ENCODE measurements at places on chromosomes 3 and 15.

DNA sequence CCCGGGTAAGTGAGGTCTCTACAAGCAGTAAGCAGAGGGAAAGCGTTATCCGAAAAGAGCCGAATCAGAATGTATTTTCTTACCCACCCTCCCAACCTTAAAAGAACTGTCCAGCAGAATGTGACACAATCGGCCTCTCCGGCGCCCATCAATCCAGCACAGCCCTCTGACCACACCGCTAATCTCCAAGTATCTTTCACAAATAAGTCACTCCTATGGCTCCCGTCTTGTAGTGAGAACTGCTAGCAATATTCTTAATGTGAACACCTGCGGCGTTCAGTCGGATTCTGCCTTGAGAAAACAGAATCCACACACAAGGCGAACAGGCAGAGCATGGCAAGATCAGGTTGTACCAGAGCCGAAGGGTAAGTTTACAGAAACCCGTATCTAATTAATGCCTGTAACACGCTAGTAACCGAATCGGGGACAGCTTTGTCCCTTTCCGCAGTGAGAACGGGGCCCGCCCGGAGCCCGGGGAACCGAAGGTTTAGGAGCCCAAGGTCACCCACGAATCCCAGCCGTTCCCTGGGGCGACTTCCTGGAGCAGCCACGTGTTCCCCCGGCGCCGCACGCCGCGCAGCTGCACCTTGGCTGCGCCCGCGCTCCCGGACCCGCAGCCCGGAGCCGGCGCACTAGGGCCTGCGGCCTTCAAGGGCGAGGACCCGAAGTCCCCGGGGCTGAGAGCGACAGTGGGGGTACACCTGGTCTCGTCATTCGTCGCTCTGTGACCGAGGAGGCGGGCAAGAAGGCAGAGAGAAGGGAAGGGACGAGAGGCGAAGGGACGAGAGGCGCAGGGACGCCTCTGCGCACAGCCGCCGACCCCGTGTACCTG is 672 bp downstream of the TFRC start:
- DNase-seq, result no peak

DNA sequence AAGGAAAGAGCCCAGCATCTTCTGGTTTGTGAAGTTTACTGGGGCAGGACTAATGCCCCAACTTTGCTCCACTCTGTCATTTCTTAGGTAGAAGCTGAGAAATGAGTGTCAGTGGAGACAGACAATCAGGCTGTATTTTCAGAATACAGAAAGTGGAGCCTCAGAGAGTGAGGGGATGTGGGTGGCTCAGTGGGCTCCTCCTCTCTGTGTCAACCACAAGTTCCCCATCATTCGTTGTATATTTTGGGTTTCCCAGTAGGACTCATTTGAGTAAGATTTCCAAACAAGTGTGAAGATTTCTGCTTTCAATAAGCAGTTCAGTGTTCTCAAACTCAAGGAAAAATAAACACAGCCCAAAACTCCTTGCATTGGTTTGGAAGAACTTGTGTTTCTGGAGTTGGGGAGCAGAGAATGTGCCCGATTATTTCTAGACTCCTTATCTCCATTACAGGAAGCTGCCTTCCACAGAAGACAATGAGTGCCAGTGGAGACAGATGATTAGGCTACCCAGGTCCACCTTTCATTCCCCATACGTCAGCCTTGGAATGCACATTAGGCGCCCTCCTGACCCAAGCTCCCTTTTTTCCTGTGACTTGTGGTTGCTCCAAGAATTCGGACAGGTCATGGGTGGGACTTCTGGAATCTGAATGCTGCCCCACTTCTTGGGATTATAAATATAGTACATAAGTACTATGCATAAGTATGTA is 792.1 kb upstream of the LMCD1 start:
- DNase-seq, result no peak

GRCh38 chr3:125240496-125240895 is 27.9 kb upstream of the SLC12A8 start:
- no peak for DNase-seq

GRCh38 chr15:85737061-85737460 is 57.7 kb downstream of the KLHL25 start:
- no peak for DNase-seq

- DNase-seq, result no peak
These were observed 184.1 kb downstream of the ADAMTSL3 start for GRCh38 chr15:83837945-83838571.

DNA sequence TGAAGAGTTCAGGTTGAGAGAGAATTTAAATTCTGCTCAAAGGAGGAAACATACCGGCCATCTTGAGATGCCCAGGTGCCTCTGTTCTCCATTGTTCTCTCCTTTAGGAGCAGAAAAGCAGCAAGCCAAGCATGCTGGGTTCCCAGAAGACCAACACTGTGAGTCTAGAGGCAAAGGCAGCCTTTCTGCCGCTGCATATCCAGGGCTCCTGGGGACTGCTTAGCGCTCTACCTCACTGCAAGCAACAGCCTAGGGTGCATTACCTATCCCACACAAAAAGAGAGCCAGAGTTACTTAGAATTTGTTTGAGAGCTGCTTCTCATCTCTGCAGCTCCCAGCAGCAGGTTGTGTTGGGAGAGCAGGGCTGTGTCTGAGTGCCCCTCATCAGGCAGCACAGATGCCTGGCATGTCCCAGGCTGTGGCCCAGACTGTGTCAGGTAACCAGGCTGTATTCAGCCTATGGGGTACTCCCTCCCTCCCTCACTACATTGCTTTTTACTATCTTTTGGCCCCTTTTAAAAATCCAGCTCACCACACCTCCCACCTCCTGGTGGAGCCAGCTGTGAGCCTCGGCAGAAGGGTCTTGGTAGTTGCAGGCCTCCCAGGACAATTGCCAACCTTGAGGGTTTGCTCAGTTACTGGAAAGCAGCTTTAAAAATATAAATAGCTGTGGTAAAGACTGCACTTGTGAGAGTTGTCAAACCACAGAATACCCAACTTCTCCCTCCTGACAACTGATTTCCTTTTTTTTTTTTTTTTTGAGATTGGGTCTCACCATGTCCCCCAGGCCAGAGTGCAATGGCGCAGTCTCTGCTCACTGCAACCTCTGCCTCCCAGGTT is 30.2 kb downstream of the BCL2L10 start:
- no peak for DNase-seq

GRCh38 chr3:77298417-77298816 is 258.5 kb downstream of the ROBO2 start:
- no peak for DNase-seq

DNA sequence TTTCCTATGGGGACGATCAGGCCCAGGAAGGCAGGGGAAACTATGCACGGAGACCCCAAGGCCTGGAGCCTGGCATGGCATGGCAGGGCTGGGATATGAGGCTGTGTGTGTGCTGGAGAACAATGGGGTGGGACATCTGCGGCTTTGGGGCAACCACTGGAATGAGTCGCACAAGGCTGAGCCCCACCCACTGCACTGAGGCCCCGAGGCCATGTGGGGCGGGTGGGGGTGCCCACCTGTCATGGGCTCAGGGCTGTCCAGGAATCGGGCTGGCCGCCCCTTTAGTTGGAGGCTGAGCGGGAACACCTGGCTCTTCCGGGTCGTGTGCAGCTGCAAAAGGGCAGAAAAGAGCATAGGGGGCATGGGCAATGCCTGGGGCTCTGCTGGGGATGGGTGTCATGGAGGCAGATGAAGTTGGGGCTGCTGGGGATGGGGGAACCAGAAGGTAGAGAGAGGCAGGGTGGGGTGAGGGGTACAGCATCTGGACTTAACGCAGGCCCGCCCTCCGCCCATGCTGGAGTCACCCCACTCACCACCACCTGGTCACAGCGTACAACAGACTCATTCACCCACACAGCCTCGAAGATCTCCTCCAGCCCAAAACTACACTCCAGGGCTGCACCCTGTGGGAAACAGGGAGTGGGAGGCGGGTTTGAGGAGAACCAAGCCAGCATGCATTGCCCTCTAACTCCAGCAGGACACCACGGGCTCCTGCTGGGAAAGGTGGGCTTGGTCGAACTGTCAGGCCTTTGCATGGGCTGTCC is 31.1 kb downstream of the PLXND1 start:
- no peak for DNase-seq

- DNase-seq, result no peak
These were observed 495.0 kb upstream of the RGMA start for GRCh38 chr15:93583968-93584367.

GRCh38 chr3:188841906-188842305 is 329.9 kb upstream of the TPRG1 start:
- no peak for DNase-seq

GRCh38 chr3:129248286-129248979 is 973 bp upstream of the COPG1 start:
- no peak for DNase-seq

- no peak for DNase-seq
These were observed 831.7 kb downstream of the CADM2 start for GRCh38 chr3:85790445-85791030.

- DNase-seq, result no peak
These were observed 570.0 kb upstream of the NR2F2 start for GRCh38 chr15:95760508-95760907.

GRCh38 chr15:40092979-40093869 is 15.5 kb downstream of the BMF start:
- no peak for DNase-seq

- DNase-seq, result peak; percentile 22
These were observed 16.3 kb downstream of the BMF start for GRCh38 chr15:40092256-40092978.

DNA sequence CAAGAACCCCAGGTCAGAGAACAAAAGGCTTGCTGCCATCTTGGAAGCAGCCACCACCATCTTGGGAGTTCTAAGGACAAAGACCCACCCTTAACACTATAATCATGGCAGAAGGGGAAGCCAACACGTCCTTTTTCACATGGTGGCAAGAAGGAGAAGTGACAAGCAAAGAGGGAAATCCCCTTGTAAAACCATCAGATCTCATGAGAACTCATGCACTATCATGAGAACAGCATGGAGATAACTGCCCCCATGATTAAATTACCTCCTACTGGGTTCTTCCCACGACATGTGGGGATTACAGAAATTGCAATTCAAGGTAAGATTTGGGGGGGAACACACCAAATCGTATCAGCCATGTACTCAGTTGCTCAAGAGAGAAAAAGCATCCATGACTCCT is 21.1 kb upstream of the GBE1 start:
- no peak for DNase-seq

GRCh38 chr3:122913539-122914100 is 113.9 kb downstream of the SEMA5B start:
- no peak for DNase-seq

GRCh38 chr3:43770426-43771103 is 79.8 kb downstream of the ABHD5 start:
- no peak for DNase-seq

DNA sequence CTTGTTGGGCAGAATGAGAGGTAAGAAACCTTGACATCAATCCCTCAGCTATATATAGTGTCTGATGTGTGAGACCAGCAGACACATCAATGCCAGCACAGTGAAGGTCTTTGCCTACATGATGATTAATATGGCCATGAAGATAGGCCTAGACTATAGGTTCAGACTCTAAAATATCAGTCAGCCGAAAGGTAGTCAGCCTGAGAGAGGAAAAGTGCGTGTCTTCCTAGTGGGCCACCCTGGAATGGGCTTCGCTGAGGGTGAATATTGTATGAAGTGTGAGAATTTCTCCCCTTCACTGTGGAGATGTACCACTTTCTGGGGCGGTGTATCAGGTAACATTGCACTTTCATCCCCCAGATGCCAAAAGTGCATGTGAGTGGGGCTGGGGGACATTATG is 33.0 kb upstream of the EPHB1 start:
- DNase-seq, result no peak

- DNase-seq, result no peak
These were observed 560.4 kb upstream of the CCDC54 start for GRCh38 chr3:106816838-106817237.

DNA sequence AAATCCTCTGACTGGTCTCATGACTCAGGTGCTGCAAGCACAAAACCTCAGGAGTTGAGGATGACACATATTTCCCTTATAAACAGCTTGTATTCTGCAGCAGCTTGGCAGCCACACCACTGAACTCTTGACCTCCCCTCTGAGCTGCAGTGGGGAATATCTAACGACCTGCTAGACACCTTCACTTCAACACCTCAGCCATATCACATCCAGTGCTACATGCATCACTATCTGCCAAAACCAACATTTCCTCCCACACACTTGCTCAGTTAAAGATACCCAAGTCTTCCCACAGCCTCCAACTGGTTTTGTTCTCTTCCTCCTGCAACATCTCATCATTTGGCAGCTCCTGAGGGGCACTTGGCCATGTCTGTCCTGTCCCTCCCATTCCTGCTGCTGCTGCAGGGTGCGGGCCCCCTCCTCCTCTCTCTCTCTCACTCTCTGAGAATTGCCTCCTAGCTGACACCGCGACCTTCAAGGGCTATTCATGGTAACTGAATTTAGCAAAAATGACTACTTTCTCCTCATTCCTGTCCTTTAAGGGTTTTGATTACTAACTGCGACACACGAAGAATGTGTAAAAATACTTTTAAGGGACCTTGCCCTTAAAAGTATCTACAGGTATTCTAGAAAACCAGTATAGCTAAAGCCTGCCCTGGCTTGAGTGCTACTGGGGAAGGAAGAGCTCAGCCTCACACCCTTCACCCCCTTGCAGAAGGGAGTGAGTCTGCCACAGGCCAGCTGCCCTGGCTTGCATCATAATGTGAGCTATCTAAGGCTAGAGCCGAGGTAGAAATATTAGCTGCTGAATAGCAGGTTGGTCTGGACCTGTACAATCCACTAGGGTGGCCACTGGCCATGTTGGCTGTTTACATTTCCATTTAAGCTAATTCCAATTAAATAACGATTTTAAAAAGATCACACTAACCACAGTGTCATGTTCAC is 5.0 kb upstream of the CCR9 start:
- no peak for DNase-seq

DNA sequence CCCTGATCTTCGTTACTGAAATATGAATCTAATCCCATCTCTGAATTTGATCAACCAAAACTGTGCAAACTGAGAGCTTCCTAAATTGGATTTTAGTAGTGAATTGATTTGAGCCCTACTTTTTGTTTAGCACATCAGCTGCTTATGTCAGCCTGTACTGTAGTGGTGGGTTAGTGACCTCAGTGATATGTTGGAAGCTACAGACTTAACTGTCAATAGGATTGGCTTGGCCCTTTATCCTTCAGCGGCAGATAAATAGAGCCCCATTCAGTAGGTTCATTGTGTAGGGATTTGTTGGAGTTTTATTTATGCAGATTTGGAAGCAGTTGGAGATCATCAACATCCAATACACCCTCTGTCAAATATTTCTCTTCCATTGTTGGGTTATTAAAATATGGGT is 409.7 kb downstream of the SOX2 start:
- DNase-seq, result no peak

DNA sequence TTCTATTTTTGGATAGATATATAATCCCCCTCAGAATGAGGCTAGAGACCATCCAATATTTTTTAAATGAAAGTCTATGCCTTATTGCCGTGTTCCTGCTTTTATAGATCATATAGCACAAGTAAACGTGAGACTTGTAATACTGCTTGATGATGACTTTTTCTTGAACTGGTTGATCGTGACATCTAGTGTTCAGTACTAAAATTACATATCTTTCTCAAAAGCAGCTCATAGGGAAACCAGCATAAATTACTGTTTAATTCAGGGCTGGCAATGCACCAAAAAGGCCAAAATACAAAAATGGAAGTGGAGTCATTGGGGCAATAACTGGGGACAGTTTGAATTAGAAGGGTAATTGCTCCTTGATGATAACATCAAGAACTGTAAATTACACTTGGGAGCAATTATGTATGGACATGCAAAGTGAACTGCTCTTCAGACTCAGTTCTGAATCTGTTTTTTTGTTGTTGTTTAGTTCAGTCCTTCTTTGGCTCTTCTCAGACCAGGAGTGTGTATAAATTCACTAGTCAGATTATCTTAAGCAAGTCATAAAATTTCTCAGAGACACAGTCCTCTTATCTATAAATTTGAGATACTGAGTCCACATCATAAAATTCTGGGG is 325.3 kb downstream of the THSD4 start:
- DNase-seq, result peak; percentile 28

All from DMS 273 treated with DMSO at 0.1 percent for 48 hours (cell line).